Caki2 (cell line): ENCODE measurements at places on chromosomes 2 and 18.
A peak's percentile ranks its signal among the peaks of the same experiment; 100 is the strongest.

- no peak for DNase-seq
Measured at GRCh38 chr2:102145934-102146333, 3.4 kb downstream of the IL1R1 start.

DNA sequence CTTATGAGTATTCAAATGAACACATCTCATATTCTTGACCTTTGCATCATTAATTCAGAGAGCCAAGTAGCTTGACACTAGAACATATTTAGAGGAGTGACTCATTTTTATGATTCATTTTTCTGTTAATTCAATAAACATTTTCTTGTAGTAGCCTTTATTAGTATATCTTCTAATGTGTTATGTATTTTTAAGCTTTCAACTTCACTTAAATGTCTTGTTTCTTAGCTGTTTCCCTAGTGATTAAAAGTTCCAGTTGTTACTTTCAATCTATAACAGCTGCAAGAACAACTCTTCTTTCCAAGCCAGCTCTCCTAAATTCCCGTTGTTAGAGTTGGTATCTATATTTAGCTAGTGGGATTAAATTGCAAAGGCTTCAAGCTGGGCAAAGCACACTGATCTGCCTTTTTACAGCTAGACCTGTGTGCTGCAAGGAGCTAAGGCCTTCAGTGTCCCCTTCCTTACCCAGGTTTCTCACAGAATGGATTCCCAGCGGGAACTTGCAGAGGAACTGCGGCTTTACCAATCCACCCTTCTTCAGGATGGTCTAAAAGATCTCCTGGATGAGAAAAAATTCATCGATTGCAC lies at the start of gene KLHL41:
TSS of gene KLHL41 (plus strand) at position 405 of the 588 bp plus-strand sequence. CDS start at position 482, 77 bp downstream.
- no peak for DNase-seq

GRCh38 chr2:11467129-11467649 lies 1.2 kb upstream of the E2F6 start:
- DNase-seq = no peak

DNA sequence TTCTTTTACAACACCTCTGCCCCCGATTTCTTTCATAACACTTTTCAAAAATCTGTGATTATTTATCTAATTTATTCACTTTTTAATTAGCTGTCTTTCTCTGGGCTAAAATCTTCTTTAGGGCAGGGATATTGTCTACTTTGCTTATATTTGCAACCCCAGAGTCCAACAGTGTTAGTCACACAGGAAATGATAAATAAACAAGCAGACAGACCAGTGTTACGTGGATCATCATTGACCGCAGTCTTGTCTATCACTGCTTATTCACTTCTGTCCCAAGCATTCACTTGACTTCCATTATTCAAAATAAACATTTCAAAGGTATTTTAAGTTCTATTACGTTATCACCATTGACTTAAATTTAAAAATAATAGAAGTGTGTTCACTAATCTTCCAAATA lies 237.6 kb upstream of the UBE2E3 start:
- DNase-seq = peak; percentile 79
